Putamen (tissue), 1 donor: ENCODE measurements at places on chromosomes 6 and 20.

DNA sequence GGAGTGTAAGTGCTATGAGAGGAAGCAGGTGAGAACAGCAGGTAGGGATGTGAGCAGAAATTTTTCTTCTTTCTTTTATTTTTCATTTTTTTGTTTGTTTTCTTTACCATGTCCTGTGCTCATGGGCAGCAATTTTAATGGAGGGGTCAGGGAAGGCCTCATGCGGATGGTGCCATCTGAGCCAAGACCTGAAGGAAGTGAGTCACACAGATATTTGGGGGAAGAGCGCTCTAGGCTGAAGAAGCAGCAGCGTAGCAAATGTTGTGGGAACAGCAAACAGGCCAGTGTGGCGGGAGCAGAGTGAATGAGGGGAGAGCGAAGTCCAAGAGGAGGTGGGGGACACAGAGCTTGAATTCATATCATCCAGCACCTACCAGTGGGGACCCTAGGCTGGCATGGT lies 12.7 kb downstream of the SPDEF start:
- DNase-seq, result no peak

DNA sequence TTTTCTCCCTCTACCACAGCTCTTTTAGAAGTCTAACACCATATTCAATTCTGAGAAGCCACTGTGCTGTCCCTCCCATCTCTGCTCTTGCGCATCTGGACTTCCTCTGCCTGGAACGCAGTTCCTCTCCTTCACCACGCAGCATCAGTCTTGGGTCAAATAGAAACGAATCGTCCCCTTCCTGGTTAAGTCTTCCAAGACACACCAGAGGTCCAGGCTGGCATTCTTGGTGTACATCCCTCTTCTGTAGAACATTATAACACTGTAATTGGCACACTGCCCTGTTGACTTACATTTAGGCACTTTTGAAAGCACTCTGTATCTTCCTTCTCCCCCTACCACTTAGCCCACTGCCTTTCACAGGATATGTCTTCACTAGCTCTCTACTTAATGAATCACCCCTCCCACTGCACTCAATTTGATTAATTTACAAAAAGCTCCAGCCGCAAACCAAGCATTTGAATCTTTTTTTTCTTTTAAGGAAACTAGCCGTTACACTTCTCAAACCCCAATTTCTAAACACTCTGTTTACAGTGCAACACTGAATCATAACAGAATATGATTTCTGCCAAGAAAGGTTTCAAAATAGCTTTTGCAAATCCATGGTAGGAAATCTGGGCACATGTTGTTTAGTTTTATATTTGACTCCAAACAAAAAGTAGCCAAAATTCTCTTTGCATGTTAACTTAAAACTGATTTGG lies 140.8 kb upstream of the CARMIL1 start:
- DNase-seq, result peak; percentile 37

DNA sequence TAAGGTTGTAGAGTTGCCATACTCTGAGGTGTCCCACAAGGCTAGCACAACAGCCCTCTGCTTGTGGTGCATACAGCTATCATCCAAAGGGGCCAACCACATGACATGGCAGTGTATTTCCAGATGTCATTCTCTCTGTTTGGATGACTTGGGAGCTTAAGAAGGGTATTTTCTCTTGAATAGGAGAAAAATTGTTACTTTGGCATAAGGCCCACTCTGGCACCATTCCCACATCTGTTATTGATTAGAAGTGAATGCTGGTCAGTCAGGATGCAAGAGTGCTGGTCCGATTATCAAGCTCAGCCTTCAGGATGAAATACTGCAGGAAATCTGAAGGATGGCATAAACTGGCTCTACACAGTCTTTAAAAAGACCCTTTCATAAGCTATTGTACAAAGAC lies 83.6 kb upstream of the C20orf144 start:
- DNase-seq, result no peak

- DNase-seq, result no peak
Observed at GRCh38 chr6:99151634-99152346, 197.7 kb downstream of the FAXC start.

DNA sequence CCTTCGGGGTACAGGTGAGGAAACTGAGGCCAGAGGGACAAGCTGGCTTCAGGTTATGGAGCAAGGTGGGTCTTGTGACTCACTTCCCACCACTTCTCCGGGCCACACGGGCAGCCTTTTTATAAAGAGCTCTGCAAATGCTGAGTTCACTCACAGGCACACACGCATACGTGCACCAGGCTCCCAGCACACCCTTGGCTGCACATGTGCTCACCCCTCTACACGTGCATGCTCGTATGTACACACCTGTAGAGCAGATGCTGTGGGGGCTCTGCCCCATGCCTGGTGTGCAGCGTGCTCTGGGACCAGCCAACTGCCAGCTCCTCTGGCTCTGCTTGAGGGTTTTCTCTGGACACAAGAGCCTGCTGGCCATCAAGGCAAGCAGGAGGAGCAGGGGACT lies 29.1 kb downstream of the VSTM2L start:
- DNase-seq, result no peak

DNA sequence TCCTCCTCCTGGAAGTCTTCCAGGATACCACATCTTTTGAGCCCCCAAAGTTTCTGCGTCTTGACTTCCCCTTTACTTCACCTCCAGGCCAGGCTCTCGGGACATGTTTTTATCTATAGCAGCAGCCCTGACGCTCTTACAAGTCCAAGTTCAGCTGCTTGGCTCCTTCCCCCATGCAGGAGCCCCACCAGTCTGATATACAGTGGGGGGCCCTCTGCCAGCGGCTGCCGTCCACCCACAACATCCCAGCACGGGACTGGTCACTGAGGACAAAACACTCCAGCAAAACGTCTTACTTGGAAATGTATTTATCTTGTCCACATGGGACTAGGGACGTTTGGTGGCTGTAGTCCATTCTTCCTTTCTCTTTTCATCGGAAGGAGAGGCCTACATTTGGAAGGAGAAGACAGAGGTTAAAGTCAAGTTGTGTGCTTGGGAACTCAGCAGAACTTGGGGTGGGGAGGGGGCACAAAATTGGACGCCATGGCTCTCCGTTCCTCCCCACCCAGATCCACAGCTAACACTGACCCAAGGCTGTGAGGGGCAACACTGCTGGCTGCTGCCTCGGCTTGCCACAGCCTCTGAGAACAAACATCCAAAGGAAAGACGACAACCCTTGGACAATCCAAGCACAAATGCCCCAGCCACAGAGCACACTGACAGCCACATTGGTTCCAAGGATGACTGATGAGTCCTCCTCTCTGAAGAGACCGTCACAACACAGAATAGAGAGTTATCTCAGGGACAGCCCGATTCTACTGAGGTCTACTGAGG lies 79.2 kb downstream of the PRND start:
- DNase-seq, result no peak

DNA sequence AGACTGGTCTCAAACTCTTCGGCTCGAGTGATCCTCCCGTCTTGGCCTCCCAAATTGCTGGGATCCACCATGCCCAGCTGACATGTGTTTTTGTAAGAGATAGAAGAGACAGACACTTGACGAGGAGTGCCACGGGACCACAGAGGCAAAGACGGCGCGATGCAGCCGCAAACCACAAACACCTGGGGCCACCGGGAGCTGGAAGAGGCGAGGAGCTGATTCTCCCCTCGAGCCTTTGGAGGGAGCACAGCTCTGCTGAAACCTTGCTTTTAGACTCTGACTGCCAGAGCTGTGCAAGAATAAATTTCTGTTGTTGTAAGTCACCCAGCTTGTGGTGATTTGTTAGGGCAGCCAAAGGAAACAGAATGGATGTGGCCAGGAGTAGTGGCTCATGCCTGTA lies 46.9 kb downstream of the TFAP2C start:
- no peak for DNase-seq

DNA sequence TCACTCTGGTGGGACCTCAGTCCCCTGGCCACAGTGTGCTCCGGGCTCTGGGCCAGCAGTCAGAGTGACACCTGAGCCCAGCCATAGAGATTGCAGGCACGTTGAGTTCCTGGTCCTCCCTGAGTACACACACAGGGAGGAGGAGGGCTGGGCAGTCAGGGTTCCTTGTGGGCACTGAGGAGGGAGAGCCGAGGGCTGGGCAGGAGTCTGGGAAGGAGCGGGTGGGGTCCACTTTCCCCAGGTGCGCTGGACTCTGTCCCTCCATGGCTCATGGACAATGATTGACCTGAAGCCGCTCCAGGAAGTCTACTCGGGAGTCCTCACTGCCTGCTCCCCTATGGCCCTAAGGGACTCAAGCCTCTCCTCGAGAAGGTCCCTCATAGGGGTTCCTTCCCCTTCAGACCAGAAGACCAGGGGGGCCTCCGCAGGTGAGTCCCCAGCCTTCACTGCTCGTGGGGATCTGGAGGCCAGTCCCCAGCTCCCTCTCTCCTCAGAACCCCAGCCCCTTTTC lies 1.1 kb downstream of the SLC44A4 start:
- no peak for DNase-seq

- no peak for DNase-seq
Observed at GRCh38 chr6:154791556-154792317, 58.5 kb downstream of the SCAF8 start.

DNA sequence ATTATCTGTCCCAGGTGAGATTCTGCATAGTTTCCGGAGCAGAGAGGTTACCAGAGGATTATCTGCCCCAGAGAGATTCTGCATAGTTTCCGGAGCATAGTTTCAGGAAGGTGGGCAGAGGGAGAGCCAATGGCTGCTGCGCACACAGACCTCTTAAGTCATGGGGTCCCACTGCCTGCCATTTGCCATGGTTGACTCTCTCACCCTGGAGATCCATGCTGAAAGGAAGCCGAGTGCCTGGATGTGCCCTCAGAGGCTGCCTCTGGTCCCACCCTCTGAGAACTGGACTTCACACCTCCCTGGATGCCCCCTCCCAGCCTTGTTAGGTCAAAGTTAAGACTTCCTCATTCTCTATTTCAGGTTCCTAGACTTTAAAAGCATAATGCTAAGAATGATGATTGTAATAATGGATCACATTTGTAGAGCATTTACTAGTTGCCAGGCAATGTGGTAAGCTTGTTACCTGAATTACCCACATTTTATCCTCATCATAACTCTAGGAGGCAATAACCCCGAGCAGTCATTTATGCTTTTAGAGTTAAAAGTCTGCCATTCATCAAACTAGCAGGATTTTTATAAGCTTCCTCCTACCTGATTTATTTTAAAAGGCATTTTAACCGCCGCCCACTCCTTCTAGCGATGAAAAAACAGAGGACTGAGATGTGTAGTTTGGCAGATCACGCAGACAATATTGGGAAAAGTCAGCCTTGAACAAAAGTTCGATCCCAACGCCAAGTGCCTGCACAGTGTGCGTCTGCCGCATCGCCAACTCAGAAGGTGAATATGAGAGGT lies 11.9 kb downstream of the SERPINB9 start:
- DNase-seq, result peak; percentile 69

DNA sequence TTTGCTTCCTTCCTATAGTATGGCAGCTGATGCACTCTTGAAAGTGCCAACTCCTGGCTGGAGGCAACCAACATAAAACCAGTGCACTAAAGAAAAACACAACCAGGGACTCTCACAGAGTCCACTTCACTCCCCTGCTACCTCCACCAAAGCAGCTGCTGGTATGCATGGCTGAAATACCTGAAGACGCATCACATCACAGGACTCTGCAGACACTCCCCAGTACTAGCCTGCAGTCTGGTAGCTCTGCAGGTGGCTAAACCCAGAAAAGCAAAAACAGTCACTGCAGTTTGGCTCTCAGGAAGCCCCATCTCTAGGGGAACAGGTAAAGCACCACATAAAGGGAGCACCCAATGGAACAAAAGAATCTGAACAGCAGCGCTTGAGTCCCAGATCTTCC lies 473.0 kb upstream of the SPTLC3 start:
- DNase-seq, result no peak

DNA sequence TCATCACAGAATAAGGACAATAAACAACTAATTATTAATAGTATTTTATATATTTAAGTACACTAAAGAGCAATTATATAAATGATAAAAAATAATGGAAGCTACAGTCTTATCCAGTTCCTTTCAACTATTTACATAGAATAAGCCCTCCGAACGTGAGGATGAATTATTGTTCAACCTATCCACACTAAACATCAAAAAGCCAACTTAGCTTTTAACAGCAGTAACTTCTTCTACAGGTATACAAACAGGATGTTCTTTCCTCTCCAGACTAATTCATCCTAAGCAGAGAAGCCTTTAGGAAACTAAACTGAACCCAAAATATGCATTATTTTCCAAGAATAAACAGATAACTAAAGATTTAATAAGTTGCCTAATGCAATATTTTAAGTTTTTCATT lies 2.3 kb downstream of the FKBP5 start:
- DNase-seq, result no peak

- DNase-seq, result peak; percentile 71
Observed at GRCh38 chr6:46221222-46221793, 50.5 kb upstream of the ENPP5 start.

- DNase-seq, result peak; percentile 54
Observed at GRCh38 chr6:69880601-69881000, 14.2 kb downstream of the COL19A1 start.

- no peak for DNase-seq
Observed at GRCh38 chr20:25730862-25731261, 34.2 kb upstream of the ZNF337 start.

- no peak for DNase-seq
Observed at GRCh38 chr20:51042064-51042463, 19.2 kb upstream of the KCNG1 start.

GRCh38 chr6:170505306-170505705 lies 47.8 kb downstream of the PSMB1 start:
- DNase-seq, result no peak

DNA sequence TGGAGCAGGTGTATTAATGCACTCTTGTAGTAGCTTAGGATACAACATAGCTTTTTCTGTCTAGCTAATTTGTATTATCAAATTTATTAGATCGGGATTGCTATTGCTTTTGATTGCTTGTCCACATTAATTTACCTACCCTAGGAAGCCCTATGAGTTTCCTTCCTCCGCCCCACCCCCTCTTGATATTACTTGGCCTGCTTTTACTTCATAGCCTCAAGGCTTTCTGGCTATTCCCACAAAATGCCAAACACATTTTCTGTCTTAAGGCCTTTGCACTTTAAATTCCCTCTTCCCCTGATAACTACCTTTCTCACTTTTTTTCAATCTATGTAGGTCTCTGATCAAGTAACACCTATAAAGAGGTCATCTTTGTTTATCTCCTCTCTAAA lies 99.1 kb upstream of the PRSS16 start:
- DNase-seq, result no peak

GRCh38 chr6:168440520-168441433 lies at the start of gene SMOC2:
Gene SMOC2, plus strand, starts transcription at chr6:168441184. Its CDS starts 187 bp downstream, at chr6:168441371.
- DNase-seq, result peak; percentile 11
